ENCODE measurements at places on chromosomes 2 and 18.

DNA sequence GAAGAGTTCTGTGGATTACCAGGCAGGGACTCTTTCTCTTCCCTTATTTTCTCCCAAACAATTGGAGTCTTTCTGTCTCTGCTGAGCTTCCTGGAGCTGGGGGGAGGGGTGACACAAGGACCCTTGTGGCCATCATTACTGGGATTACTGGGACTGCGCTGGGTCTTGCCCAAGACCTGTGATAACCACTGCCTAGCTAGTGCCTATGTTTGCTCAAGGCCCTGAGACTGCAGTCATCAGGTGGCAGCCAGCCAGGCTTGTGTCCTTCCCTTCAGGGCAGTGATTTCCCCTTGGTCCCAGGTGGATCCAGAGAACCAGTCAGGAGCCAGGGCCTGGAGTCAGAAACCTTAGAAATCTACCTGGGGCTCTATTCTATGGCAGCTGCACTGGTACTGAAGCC lies 355.6 kb downstream of the PARD3B start:
- no peak for DNase-seq

DNA sequence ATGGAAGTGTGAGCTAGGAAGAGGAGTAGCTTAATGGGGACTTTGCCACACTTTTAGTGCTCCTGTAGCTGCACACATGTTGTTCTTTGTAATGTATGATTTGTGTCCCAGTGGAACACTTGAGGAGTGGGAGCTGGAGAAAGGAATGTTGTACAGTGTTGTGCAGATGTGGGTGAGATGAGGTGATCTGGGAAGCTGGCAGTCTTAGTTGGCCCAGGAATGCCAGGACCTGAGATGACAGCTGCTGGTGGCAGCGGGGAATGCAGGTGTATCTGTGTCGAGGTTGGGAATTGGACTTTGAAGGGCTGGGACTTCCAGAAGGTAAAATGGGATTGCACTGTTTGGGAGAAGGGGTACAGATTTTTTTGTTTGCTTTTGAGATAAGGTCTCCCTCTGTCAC lies 23.6 kb downstream of the NEDD4L start:
- no peak for DNase-seq

DNA sequence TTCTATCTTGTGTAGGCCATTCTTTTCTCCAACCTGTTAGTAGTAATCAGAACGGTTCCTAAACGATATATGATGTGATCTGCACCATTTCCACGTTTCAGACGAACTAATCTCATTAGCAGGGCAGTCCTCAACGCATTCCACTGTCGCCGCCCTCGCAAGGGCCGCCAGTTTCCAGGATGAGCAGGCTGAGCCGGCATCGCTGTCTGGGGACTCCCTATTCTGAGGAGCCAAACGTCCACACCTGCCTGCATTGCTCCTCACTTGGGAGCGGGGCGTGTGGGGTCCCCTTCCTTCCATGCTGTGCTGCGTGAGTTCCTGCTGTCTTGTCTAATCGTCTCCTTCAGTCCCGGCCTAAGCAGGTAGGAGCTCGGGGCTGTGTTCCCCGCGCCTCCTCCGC lies 76.6 kb downstream of the PSMG2 start:
- no peak for DNase-seq

DNA sequence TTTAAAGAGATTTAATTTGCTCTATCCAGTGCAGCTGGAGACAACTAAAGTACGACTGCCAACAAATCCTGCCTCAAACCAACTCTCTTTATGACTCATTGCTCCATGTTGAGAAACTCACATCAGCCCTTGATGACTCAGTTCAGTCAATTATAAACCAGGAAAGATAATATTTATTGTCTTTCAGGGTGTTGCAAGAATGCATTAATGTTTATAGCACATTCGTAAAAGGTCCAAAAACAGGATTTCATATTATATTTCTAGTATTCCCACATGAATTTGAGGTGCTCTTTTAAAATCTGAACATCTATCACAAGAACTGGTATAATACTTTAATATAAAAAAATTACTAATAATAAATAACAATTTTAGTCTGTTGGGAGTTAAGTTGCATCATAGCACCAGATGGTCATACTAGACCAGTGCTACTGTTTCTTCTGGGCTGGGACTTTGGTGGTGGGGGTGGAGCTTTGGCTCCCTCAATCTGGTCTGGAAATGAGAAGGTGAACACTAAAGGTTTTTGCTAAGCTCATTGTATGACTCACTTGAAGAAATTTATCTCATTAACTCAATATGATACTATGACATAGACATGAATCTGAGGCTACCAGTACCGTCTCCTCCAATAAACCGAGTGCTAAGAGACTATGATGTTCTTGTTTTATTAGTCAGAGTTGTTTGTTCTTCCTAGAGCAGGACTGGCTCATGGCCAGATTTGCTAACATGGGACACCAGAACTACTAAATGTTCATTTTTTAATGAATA lies 26.6 kb upstream of the MAP3K20 start:
- DNase-seq = no peak

DNA sequence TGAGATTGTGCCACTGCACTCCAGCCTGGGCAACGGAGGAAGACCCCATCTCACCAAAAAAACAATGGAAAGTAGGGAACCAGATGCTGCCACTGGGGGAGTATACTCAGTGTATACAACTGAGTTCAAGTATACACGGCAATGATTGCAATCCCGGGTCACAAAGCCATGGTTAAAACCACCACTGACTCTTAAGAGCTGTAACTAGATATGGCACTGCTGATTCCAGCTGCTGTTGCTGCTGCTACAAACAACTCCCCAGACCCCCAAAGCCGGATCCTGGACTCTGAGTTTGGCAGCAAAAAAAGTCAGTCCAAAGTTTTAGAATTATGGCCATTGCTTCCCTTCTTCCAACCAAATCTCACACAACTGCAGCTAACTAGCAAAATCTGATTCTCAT lies 43.7 kb upstream of the COX7A2L start:
- DNase-seq = no peak

DNA sequence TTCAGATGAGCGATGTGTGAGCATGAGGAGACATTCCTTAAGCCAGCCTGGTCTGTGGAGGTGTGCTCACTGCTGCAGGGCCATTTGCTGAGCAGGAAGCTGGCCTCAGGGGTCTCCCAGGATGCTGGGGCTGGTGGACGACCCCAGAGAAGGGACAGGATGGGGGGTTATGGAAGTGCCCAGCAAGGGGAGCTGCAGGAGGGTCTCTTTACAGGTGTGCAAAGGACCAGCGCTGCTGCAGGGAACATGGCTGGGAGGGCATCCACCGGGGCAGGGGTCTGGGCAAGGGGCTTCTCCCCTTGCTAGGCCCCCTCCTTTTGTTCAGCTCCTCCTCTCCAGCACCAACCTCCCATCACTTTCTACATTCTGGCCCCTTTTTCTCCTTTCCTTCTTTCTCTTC lies 185.2 kb downstream of the GBX2 start:
- DNase-seq = no peak

- DNase-seq = no peak
These were observed 245.7 kb downstream of the DYM start for GRCh38 chr18:49214706-49215105.

GRCh38 chr2:85607268-85608215 lies 4.3 kb downstream of the C2orf68 start:
- no peak for DNase-seq

DNA sequence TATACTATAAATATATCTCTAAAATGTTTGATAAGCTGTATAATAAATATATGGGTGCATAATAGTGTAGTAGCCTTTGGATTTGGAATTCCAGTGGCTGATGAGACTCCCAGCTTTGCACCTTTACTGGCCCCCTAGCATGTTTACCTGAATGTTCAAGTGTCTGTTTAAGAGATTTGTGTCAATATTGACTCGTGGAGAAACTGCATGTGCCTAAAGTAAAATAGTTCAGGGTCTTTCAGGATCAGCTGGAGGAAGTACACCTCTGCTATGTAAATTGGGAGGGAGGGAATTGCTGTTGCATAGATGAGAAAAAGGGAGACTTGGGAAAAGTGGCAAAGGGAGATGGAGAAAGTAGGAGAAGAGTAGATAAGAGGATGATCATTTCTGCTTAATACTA lies 23.9 kb downstream of the ME2 start:
- no peak for DNase-seq

GRCh38 chr2:165634855-165635254 lies 159.2 kb downstream of the GALNT3 start:
- peak; percentile 64 for DNase-seq

DNA sequence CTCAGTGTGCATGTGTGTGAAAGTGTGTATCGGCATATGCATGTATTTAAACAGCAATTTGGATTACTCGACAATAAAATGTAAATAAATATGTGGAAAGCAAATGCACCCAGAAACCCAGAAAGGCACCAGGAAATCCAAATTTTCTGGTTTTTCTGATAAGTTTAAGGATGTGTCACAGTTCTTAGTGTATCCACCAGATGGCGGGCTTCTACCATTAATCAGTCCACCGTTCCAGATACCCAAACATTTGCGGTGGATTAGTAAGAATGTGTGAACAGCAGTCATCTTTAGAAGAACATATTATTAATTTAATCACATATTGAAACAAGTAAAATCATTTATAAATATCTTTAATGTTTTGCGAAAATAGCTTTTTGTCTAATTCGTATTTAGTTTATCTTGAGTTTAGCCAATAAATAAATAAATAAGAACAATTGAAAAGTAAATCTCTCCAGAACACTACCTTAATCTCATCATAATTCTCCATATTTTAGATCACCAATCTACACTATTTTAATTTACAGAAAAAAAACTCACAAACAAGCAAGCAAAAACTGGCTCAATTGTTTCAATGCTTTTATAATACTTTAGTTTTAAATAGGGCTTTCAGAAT lies 298.9 kb downstream of the DSEL start:
- DNase-seq = no peak

DNA sequence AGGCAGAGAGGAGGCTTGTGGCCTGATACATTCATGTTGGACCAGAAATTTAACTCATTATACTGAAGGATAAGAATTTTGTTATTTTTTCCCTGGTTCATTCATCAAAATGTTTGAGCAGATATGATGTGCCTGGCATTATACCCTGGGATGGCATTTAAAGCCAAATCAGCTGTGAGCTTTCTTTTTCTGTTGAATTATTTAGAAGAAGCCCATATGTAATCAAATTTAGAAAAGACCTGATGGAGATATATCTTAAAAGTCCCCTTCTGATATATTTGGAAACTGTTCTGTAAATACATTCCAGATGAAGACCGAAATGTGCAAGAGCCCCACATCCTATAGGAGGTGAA lies 743.1 kb upstream of the HS6ST1 start:
- DNase-seq = no peak

GRCh38 chr18:49837889-49838288 lies 24.6 kb upstream of the ACAA2 start:
- no peak for DNase-seq

GRCh38 chr2:228630786-228631185 lies 449.3 kb upstream of the SPHKAP start:
- DNase-seq = no peak

- DNase-seq = no peak
These were observed 81.5 kb downstream of the XDH start for GRCh38 chr2:31333046-31333445.

GRCh38 chr18:72530622-72531021 lies 13.5 kb downstream of the CBLN2 start:
- no peak for DNase-seq

DNA sequence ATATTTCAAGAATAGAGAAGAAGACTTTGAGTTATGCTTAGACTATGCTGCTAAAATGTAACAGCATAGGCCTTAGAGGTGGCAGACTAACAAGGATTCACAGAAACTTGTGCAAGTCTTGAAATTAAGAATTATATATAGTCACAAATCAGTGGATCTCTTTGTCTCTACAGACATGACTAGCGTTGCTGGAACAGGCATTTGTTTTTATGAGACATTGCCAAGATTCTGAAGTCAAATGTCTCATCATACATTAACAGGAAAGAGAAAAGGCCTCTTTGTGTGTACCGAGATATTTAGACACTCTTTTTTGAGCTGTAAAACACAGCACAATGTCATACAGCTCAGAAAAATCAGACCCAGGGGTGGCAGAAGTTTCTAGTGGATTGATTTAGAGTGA lies 207.1 kb downstream of the TMX3 start:
- DNase-seq = no peak

DNA sequence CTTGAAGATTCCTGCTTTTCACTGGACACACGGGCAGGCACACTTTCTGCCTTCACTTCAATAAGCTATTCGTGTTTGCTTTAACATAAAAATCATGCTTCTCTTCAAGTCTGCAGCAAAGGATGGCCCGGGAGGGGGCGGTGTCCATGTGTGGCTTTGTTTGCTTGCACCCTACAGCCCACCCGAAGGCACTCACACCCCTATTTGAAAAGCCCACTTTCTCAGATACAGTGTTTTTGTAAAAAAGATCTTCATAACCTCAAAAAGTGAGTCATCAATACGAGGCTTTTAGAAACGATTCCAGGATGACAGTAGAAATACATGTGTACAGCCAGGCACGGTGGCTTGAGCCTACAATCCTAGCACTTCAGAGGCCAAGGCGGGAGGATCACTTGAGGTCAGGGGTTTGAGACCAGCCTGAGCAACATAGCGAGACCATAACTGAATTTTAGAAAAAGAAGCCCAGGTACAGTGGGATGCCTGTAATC lies 36.5 kb upstream of the HPCAL1 start:
- no peak for DNase-seq

DNA sequence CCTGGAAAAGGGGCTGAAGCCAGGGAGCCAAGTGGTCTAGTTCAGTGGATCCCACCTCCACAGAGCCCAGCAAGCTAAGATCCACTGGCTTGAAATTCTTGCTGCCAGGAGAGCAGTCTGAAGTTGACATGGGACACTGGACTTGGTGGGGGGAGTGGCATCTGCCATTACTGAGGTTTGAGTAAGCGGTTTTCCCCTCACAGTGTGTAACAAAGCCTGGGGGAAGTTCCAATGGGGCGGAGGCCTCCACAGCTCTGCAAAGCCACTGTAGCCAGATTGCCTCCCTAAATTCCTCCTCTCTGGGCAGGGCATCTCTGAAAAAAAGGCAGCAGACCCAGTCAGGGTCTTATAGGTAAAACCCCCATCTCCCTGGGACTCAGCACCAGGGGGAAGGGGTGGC lies 144.4 kb downstream of the PTPRM start:
- no peak for DNase-seq

GRCh38 chr2:229703909-229704630 lies 10.3 kb downstream of the DNER start:
- DNase-seq = no peak

DNA sequence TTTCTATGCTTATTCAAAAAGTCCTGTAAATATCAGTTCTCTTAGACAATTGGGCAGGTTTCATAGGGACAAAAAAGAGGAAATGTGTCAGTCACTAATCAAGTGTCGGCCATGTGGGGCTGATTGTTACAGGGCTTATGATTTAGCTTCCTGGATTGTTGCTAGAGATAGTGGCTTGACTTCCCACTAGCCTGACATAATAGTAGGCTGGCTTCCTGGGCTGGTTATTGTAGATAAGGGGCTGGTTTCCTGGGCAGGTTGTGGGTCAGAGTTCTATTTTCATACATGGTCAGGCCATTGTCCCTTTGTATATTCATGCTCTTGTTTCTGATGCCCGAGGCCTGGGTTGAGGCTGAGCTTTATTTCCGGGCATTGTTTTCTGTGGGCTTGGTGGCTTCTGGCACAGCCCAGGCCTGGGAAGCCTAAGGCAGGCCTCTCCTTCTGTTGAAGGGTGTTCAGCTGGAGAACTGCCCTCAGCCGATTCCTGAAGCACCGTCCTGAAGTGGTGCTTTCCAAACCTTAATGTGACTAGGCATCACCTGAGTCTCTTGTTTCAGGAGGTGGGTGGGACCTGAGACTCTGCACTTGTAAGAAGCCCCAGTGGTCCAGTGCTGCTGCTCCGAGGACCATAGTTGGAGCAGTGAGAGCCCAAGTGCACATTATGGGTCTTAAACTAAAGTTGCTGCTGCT lies 37.0 kb downstream of the CD8B2 start:
- no peak for DNase-seq

GRCh38 chr2:38099099-38100028 lies 23.4 kb upstream of the CYP1B1 start:
- no peak for DNase-seq

- DNase-seq = no peak
These were observed 247.8 kb downstream of the GBX2 start for GRCh38 chr2:235920216-235920865.

Data from mesothelial cell of epicardium (in vitro differentiated cells).